ENCODE measurements at places on chromosomes 16 and 17.

GRCh38 chr17:3308603-3309002, 10.4 kb upstream of the OR3A1 start:
- peak; percentile 3 for DNase-seq

DNA sequence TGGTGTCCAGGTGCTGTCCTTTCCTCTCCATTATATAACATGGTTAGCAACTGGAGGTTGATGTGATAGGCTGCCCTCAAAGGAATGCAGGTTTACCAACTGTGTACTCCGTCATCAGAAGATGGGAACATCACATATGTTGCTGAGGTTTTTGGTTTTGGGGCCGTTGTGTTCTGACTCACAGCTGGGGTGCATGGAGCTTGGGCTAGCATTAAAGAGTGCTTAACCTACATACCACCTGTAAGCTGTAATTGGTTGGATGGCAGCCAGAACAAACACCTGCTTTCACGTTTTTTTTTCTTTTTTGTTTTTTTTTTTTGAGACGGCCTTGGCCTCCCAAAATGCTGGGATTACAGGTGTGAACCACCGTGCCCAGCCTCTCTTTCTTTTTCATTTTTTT, 20.9 kb downstream of the TMEM11 start:
- DNase-seq: no peak

DNA sequence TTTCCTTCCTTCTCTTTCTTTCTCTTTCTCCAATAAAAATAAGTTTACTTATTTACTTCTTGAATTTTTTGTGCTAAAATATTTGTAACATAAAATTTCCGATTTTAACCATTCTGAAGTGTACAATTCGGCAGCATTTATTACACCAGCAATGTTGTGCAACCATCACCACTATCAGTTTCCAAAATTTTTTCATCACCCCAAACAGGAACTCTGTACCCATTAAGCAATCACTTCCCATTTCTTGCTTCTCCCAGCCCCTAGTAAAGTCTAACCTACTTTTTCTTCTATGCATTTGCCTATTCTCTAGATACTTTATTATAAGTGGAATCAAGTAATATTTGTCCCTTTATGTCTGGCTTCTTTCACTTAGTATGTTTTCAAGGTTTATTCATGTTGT, 2.5 kb upstream of the HP start:
- DNase-seq: peak; percentile 86

GRCh38 chr16:11629071-11630030, 38.9 kb upstream of the SNN start:
- DNase-seq: peak; percentile 83

DNA sequence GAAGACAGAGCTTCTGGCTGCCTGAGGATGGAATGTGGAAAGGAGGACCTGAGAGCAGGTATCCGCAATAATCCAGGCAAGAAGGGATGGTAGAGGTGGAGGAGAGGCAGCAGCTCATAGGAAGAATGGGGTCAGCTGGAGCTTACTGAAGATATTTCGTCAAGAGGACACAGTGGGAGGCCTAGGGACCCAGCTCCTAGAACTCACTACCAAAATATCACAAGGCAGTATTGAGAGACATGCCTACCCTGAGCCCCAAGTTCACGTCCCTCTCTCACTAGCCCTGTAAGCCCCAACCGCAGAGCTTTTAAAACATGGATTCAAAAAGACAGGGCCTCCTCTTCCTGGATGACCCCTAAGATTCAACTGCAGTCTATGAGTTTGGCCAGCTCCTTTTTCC, 14.2 kb upstream of the CCL8 start:
- DNase-seq: no peak

GRCh38 chr16:13767215-13767614, 152.7 kb upstream of the ERCC4 start:
- no peak for DNase-seq

DNA sequence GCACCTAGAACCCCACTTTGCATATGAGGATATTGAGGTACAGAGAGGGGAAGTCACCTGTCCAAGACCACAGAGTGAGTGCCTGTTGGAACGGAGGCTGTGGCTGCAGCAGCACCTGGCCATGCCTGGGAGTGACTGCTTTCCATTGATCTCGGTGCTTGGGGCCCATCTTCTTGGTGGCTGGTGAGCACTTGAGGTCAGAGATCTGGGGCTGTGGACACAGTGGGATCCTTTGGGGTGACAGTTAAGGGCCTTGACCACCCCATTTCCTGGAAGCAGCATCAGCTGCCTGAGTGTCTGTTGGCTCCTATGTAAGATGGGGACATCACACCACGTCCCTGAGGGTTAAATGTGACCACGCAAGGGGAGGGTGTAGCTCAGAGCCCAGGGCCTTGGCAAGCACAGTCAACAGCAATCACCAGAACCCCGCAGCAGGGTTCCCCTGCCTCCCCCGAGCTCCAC, 111.7 kb downstream of the IRF8 start:
- no peak for DNase-seq

- DNase-seq: no peak
These were observed 61.3 kb downstream of the C16orf95 start for GRCh38 chr16:87255866-87256265.

DNA sequence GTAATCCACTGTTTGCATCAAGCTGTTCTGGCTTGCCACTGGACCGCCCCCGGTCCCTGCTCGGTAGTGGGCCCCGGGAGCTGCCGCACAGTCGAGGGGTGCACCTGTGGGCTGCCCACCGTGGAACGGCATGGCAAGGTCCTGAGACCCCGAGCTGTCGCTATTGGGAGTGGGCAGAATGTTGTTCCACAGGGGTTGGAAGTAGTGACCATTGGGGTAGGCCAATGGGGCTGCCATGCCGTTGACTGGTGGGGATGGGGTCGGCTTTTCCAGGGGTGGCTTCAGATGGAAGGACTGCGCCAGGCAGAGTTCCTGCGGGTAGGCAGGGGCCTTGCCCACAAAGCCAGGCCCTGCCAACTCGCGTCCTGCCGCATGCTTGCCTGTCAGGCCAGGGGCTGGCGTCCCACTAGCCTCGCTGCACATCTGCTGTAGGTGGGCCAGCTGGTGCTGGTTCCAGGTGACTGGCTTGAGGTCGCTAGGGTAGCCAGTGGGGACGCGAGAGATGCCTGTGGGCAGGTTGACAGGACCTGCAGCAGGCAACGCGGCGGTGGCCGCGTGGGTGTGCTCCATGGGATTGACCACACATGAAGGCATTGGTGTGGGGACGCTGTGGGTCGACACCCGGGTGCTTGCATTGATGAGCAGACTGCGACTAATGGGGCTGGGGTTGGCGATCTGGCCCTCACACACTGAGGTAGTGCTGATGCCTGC, 14.8 kb downstream of the TRAF4 start:
- no peak for DNase-seq

- no peak for DNase-seq
These were observed 5.6 kb upstream of the TUBG2 start for GRCh38 chr17:42653179-42654124.

DNA sequence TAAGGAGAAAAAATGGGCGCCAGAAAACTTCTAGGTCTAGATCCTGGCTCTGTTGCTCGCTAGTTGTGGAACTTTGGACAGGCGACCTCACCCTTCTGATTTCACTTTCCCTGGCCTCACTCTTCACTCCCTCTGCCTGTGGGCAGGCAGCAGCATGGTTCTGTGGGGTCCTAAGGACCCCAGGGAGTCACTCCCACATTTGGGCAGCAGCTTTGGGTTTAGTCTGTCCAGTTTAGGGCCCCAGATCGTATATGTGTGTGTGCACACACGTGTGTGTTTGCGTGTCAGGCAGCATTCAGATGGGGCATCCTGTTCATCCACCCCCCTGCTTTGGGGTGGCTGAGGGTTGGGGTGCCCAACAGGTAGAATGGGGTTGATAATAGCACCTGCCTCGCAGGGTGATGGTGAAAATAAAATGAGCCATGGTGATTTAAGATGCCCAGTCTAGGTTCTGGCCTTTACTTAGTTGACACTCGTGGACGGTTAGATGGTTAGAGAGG, 102.2 kb downstream of the RAB11FIP4 start:
- DNase-seq: no peak

DNA sequence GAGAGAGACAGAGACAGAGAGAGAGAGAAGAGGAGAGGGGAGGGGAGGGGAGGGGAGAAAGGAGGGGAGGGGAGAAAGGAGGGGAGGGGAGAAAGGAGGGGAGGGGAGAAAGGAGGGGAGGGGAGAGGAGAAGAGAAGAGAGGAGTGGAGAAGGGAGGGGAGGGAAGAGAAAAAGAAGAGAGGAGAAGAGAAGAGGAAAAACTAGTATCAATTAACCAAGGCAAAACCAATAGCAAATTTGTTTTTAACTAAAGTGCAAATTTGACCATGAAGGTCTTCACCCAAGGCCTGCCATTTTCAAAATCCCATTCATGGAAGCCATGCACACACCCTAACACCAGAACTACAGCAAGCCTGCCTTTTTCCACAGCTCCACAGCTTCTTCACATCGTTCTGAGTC, 16.6 kb downstream of the GRIN2A start:
- DNase-seq: no peak

GRCh38 chr16:83561876-83562275, 245.9 kb upstream of the HSBP1 start:
- no peak for DNase-seq

DNA sequence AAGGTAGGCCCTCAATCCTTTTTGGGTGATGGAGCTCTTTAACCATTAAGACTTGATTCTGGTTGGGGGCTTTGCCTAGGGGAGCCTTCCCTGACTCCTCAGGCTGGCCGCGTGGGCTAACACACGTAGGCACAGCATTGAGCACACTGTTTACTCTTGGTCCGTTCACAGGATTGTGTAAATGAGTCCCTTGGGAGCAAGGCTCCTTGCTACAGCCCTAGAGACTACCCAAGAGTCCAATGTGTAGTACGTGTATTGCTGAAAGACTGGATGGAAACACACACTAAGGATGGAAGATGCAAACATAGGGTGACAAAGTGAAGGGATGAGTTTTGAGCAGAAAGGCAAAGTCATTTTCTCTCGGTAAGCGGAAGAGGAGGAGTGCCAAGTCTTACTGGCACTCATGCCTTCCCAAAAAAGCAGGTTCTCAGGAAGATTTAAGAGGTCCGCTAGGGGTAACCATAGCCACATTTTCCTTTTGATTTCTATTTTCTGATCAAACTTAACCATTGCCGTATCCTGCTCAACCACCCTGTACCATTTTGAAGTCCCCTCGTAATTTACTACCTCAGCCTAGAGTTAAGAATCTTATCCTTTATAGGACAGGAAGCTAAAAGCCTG, 911 bp upstream of the ITGA2B start:
- DNase-seq: no peak

GRCh38 chr16:88385831-88386815, 3.4 kb downstream of the ZNF469 start:
- no peak for DNase-seq

DNA sequence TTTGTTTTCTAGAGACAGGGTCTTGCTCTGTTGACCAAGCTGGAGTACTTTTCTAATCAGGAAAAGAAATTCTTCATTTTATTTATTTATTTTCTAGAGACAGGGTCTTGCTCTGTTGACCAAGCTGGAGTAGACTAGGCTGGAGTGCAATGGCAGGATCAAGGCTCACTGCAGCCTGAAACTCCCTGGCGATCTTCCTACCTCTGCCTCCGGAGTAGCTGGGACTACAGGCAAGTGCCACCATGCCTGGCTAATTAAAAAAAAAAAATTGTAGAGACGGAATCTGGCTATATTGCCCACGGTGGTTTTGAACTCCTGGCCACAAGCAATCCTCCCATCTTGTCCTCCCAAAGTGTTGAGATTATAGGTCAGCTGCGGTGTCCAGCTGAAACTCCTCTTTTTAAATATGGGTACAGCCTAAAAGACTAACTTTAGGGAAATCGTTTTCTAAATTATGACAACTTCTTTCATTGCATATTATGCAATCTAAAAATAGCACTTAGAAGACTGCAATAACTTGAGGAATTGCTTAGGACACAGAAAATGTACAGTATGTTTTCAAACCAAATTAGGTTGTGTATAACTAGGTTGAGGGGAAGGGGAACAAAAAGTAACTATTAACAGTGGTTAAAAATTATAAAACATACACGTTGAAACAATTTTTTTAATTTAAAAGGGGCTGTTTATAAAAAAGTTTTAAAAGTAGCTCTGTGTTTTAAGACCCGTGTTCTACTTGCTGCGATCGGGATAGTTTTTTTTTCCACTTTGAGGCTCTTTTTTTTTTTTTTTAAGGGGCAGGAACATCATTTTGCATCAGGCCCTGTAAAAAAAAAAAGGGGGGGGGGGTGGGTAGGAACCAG, 4.7 kb downstream of the PRAC1 start:
- no peak for DNase-seq

GRCh38 chr17:68646626-68647526, 45.7 kb upstream of the FAM20A start:
- DNase-seq: no peak

DNA sequence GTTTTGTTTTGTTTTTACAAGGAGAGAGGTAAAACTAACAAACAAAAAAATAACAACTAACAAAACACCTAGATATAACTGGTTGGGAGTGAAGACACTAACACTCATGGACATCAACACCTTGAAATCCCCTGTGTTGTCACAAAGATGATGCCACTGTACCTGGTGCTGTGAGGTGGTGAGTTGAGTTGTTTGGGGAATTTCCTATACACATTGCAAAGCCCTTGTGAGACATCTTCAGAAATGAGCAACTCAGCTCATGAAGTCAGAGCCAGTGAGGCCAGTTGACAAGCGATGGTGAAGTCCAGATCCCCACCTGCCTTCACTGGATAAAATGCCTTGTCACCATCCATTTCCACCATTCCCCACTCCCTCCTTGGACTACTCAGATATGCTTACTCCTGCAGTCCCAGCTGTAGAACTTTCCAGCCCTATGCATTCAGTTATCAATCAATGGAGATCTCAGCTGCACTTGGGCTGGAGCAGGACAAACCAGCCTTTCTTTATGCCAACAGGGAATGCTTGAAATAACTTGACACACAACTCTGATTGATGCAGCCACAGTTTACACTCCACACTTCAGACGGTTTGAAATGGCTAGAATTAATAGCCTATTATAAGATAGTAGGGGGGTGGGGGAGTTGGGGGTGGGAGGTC, 22.2 kb downstream of the ANKFN1 start:
- no peak for DNase-seq

DNA sequence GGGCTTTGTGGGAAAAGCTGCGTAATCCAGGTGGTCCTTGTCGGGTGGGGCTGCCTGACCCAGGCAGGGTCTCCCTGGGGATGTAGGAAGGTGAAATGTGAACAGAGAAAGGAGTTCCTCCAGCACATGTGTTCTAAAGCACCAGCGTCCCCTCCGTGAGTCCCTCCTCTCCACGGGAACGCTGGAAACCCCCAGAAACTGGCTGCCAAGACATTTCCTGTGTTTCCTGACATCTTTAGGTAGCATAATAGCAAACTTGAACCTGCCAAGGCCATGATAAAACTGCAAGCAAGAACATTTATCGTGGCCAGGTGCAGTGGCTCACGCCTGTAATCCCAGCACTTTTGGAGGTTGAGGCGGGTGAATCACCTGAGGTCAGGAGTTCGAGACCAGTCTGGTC, 12.6 kb upstream of the PYDC1 start:
- DNase-seq: no peak

GRCh38 chr17:42623732-42624596, 14.5 kb downstream of the TUBG1 start:
- DNase-seq: no peak

DNA sequence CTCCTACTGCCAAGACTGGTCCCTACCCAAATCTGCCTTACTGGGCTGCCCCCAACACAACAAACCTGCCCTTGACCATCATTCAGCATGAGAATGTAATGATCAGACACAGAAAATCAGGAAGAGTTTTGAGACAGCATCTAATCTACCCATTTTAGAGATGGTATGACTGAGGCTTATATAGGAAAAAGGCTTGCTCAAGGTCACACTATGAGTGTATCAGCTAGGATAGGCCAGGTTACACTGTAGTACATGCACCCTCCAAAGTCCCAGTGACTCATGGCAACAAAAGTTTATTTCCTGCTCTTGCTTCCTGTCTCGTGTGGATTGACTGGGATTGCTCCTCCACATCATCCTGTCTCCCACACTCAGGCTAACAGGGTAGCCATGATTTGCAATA, 27.9 kb downstream of the NLRC5 start:
- no peak for DNase-seq

GRCh38 chr17:76593384-76593826, 7.7 kb upstream of the ST6GALNAC2 start:
- DNase-seq: no peak
